HFF-Myc (cell line): ENCODE measurements at places on chromosomes 12 and 14.
A peak's percentile ranks its signal among the peaks of the same experiment; 100 is the strongest.

DNA sequence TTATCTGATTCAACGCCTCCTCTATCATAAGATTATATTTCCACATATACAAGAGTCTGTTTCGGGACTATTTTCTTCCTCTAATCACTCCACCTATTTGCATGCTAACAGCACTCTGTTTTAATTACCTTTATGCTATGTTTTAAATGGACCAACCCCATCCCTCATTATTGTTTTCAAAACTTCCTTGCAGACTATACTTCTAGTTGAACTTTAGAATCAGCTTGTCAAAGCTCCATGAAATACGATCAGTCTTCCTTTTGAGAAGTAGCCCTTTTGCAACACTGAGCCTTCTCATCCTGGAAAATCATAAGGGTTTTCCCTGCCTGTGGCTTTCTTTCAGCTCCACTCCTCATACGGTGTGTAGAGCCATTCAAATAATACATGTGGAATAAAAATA, 36.9 kb downstream of the ATG14 start:
- no peak for DNase-seq

DNA sequence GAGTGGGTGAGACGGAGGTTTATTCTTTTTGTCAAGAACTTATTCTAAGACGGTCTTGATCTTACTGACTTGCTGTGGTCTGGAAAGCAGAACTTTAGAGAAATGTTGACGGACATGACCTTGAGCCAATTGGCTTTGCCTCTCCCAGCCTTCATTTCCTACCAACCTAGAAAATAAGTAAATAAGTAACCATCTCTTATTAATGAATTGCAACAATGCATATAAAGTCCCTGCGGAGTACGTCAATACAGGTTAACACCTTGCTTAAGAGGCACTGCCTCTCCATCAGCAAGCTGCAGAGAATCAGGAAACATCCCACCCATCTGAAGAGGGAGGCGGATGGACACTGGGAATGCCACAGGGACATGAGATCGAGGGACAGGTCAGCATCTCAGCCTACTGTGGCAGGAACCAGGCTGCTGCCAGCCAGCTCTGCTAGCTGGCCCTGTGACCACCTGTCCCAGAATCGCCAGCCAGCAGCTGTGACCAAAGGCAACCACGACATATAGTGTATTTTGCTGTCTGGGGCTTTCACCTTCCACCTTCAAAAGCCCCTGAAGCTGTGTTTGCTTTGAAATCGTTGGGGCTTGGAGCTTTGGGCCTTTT, 208.3 kb downstream of the BCL11B start:
- no peak for DNase-seq

- DNase-seq = no peak
These were observed 116.5 kb downstream of the BTG1 start for GRCh38 chr12:92029136-92029535.

- peak; percentile 83 for DNase-seq
These were observed 299.6 kb downstream of the PCNX1 start for GRCh38 chr14:71206766-71207371.

- DNase-seq = no peak
These were observed 52.6 kb downstream of the SAV1 start for GRCh38 chr14:50615552-50615951.

GRCh38 chr14:93045965-93046704, 69.6 kb downstream of the ITPK1 start:
- DNase-seq = no peak

DNA sequence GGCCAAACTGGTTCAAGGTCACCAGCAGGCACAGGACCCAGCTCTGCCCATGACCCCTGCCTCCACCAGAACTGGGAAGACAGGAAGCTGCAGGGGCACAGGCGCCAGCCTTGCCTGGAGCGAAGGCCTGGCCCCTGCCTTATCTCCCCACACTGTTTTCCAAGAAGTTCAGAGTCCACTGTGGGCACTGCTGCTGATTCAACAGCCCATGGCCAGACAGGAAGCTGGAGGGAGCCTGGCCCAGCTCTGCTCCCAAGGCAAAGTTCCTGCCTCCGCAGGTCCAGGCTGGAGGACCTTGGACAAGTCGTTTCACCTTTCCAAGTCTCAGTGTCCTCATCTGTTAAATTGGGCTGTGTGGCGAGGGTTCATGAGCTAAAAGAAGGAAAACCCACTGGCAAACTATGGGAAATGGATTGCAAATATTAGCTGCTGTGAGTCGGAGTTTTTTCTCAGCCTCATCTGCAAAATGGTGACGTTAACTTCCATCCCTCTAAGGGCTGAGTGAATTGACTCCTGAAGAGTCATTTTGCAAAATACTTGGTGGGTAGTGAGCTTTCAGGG, 1.2 kb downstream of the PHETA1 start:
- no peak for DNase-seq

- no peak for DNase-seq
These were observed 161.7 kb downstream of the CAND1 start for GRCh38 chr12:67430708-67431335.

DNA sequence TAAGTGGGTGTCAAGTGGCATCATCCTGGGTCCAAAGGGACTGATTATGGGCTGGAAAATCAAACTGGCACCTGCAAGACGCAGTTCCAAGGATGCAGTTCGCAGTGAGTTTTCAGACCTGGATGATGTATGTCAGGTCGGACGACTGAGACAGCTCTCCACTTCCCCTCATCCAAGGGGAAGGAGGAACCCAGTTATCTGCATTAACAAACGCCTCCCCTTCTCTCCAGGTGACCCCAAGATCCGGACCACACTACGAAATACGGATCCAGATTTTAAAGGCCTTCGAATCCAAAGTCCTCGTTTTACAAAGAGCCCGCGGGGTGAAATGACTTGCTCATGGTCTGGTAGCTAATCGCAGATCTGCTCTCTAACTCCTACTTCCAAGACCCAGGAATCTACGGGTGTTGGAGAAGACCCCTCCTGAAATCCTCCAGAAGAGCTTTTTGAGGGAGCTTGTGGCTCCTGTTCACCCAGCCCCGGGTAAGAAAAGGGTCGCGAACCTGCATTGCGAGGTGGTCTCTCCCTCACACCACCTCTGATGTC, 460 bp upstream of the SYNE2 start:
- DNase-seq = no peak

GRCh38 chr14:71355324-71356201, 448.3 kb downstream of the PCNX1 start:
- no peak for DNase-seq

DNA sequence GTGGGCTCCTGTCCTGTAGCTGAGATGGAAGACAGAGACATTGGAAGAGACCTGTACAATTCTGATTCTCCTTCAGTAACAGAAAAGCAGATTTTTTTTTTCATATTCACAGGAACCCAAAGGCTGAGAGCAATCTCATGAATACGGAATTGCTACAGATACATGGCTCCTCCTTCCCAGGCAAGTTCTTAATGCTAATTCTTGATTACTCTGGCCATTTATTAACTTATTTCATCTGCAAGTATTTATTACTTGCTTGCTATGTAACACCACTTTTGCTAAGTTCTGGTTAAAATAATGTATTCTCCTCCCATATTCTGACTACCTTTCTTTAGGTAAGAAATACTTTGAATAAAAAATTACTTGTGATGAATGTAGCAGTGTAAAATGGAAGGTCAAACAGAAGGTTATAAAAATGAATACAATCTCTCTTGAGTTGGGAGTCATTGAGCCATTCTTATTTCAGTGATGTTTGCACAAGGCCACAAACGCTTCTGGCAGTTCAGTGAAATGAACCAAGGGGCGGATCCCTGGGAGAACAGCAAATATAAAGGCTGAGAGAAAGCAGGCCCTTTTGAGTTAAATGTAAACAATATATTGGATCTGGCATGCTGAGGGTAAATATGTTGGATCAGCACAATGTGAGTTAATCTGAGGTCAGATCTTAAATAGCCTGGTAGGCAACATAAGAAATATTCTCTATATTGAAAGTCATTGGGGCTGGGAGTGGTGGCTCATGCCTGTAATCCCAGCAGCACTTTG, 37.6 kb downstream of the MUCL1 start:
- no peak for DNase-seq

DNA sequence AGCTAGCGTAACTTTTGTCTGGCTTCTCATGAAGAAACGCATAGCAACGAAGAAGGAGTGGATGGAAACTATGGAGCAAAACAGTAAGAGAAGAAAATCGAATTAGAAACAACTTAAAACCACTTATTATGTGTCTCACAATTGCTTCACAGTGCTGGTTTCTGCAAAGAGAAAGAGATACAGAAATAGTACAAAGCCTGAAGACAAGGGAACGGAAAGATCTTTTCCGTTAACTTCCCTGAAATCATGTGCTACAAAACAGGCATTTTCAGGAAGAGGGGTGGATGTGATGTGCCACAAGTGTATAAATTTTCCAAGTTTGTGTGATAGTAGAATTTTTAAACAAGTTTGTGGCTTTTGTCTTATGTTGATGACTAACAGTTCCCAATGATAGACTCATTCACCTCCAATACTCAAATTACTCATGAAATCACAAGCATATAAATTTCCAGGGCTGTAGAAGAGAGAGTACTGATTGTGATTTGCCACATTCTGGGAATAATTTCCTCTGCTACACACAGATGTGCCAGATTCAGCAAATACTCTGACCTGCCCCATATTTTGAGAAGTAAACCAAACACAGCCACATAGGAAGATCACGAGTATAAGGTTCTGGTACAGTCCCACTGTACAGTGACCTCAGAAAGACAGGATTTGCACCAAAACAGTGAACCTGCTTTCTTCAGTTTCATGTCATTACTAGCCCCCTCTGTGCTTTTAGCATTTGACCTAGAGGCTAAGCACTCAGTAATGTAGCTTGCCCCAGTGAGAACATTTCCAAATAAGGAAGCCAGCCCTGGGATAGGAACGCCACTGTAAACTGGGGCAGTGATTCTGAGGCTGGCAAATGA, 41.4 kb upstream of the PPFIA2 start:
- DNase-seq = no peak

DNA sequence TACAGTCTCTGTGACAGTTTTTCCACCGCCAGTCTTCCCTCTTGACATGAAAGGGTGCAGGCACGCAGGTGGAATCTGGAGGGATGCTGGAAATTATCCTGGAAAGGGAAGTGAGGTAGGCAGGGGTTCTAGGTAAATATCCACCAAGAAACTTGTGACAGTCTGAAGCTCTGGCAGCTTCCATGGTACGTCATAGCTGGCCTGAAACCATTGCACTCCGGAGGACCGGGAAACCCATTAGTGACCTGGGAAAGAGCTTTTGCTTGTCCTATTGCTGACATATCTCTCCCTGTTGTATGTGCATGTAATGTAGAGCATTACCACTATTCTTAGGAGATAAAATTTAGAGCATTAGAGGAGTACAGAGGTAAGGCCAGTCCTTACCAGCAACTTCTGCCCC, 275.9 kb downstream of the EGLN3 start:
- no peak for DNase-seq

DNA sequence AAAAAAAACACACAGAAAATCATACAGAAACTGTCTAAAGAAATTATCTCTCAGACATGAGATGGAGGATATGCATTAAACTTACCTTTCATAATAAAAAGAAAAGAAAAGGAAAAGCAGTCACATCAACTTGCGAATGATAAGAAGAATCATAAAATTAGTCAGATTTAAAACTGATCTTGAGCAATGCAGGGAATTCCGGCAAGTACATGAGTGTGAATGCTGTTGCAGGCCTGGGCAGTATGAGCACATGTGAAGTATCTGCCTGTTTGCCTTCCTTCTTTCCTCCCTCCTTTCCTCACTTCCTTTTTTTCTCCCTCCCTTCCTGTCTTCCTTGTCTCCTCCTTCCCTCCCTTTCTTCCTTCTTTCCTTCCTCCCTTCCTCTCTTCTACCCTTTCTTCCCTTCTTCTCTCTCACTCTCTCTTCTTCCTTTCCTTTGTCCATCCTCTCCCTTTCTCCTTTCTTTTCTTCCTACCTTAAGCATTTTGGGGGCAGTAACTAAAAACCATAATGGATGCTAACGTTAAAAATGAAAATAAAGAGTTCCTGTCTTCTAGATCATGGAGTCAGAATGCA, 38.5 kb upstream of the SLC6A15 start:
- DNase-seq = no peak

GRCh38 chr12:112868459-112869041, 38.2 kb upstream of the OAS1 start:
- DNase-seq = no peak

GRCh38 chr12:81174664-81175063, 96.8 kb downstream of the ACSS3 start:
- no peak for DNase-seq

GRCh38 chr12:89951050-89951693, 242.5 kb upstream of the ATP2B1 start:
- DNase-seq = no peak

GRCh38 chr14:61461808-61462275, 140.5 kb downstream of the PRKCH start:
- peak; percentile 52 for DNase-seq

DNA sequence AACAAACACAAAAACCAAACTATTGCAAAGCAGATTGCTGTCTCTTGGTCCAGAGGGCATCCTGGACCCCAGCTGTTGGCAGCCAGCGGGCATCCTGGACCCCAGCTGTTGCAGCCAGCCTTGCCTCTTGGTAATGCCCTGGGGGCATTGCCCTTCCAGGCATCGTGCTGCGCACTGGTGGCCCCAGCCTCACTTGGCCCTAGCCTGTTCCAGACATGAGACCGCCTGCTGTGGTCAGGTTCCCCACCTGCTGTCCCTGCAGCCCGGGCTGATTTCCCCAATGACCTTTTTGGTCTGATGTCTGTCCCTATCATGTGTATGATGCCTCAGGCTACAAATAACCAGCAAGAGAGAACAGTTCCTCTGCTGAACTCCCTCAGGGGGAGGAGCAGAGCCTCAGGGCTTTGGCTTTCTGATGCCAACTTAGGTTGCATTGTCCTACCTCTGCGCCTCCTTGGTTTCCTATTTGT, 20.8 kb downstream of the MLXIP start:
- no peak for DNase-seq
